ENCODE measurements at places on chromosomes 7 and 10.

DNA sequence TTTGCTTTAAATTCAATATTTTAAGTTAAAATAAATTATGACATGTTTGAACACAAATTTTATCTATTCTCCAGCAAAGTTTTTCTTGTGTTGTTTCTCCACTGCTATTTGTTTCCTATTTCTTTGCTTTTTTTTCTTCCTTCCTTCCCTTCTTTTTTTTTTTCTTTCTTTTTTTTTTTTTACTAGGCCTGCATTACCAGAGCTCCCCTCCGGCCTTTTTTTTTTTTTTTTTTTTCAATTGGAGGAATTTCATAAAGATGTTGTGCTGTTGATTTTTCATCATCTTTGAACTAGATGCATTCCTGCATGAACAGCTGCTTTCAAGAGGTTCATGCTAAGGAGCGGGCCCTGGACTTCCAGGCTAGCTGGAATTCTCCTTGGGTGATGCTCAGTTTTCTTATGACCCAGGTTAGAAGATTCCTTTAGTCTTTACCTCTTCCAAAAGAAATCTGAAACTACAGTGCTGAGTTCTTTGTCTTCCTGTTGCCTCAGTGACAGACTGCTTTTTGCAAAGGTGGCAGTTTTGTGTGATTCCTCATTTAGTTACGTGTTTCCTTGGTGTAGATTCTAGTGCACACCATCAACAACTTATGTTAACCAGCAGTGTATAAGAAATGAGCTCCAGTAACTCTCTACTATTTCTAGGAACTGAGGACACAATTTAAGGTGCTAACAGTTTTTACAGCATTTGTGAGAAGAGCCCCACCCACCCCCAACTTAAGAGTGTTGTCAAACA lies 4.8 kb upstream of the CAMK1D start:
- no peak for DNase-seq

- no peak for DNase-seq
Measured at GRCh38 chr10:45091968-45092367, 91.2 kb downstream of the ZNF22 start.

GRCh38 chr7:47142169-47142866 lies 439.6 kb downstream of the TNS3 start:
- DNase-seq, result no peak

GRCh38 chr7:105014693-105015389 lies 836 bp downstream of the KMT2E start:
- DNase-seq, result no peak

DNA sequence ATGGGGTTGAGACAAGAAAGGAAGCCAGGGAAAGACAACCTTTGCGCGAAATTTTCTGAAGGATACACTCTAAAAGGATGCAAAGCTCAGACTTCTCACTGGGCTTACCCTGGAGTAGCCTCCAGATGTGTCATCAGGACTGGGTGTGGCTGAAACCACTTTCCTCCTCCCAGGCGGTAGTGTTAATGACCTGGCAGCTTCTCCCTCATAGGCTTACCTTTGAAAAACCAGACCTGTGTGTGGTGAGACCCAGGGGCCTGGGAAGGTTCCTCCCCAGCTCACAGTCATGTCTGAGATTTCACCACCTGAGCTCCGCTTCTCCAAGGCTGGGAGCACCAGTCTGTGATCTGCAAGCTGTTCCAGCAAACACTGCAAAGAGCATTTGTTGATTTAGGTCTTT lies 93.7 kb downstream of the EPC1 start:
- DNase-seq, result no peak
